Suppressor macrophage treated with lipopolysaccharide for 1 hour (primary cell): ENCODE measurements at places on chromosomes 4 and X.

- no peak for DNase-seq
Measured at GRCh38 chrX:103446665-103447302, 70.4 kb downstream of the BEX3 start.

DNA sequence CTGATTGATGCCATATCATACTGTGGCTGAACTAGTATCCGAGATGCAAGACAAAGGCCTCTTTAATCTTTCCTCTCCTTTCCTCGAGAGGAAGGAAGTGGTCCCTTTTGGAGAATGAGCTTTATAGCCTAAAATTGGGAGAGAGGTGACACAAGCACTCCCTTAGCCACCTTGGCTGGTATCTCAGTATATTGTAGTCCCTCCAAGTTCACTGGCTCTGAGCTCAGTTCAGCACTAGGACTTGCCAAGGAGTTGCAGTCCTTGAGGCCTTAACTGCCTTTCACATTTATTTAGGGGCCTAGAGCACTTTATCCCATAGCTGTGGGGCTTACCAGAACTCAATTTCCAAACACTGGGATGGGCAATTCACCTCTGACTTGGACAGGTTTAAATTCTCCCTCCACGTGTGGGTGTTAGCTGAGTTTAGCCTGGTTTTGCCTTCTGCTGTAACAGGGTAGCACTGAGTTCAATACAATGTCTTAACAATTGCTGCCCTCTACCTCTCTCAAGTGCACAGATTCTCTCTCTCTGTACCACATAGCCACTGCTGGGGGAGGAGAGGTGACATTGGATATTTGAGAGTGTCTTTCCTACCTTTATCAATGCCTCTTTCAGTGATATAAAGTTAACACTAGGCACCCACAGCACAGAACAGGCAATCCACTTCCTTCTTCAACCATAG is 216.4 kb downstream of the TECRL start:
- no peak for DNase-seq

DNA sequence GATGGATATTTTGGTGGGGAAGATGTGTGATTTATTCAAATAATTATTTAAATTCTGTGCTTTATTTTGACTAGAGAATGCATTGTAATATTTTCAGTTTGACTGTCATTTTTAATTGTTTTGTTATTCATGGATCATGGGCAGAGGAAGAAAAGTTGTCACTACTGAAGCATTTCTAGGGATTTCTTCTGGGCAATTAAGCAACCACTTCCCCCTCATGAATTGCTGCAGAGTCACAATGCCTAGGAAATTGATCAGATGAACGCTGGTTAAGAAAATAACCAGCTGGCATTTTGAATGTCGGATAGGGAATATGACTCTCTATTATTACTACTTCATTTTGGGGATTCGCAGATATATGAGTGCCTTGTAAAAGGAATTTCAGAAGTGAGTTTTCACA is 283.3 kb downstream of the IL15 start:
- DNase-seq, result no peak

GRCh38 chrX:85288992-85289723 is 45.4 kb downstream of the ZNF711 start:
- no peak for DNase-seq

- peak; percentile 38 for DNase-seq
Measured at GRCh38 chrX:150365990-150366911, 3.1 kb downstream of the MAMLD1 start.

- peak; percentile 25 for DNase-seq
Measured at GRCh38 chrX:30865015-30865414, 24.0 kb downstream of the TAB3 start.

GRCh38 chr4:101279377-101279871 is 67.9 kb downstream of the PPP3CA start:
- peak; percentile 85 for DNase-seq

DNA sequence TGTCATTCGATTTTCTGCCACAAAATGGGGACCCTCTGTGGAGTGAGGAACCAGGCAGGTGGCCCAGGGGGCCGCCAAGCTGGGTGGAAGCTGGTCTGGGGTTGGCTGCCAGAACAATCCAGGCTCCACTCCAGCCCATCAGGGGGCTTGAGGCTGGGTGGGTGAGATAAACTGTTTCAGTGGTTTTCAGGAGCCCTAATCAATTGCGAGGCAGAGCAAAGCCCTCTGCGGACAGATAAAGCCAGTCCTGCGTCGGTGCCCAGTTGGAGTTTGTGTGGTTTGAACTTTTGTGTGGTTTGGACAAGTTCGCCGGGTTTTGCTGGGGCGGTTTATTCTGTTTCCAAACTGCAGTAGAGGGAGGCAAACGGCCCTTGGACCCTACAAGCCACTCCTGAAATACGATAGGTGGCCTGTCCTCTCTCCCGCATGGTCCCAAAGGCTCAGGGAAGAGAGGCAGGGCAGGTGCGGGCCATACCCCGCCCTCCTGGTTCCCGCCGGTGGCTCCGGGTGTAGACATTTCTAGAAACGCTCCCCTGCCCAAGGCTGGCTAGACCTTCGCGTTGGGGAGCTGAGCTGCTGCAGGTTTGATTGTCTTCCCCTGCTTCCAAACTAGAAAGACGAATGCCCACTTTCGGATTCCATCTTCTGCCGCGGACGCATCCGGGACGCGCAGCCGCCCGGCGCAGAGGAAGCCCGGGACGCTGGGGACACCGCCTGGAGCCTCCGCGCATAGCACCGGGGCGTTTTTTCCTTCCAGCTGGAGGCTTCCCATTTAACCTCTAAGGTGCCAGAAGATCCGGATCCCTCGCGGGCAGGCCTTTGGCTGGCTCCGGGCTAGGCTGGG is 169.0 kb upstream of the BCOR start:
- DNase-seq, result peak; percentile 69

- no peak for DNase-seq
Measured at GRCh38 chr4:155722816-155723499, 35.9 kb upstream of the GUCY1B1 start.

DNA sequence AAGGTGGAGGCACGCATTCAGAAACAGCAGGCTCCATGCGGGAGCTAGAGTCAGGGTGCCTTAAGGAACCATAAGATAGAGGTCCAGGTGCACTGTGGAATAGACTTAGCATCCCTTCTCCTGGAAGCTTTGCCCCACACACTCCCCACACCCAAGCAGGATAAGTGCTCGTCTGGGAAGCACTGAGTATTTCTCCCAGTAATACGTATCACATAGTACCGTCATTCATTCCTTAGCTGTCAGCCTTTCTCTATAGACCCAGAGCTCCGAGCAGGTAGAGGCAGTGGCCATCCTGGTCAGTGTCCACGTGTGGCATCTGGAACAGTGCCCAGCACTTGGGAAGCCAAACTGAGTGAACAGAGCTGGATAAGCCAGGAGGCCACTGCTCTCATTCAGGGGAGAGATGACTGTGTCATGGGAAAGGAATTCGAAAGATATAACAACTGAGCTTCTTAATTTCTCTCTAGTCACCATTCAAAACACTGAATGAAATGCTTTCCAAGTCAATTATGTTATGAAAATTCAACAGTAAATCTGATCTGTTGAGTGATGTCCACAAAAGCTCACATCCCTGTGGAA is 9.9 kb downstream of the APBB2 start:
- no peak for DNase-seq

GRCh38 chrX:21948897-21949578 is 8.5 kb downstream of the SMS start:
- no peak for DNase-seq

GRCh38 chrX:87517571-87518141 is at the start of gene KLHL4:
Gene KLHL4, plus strand, starts transcription at chrX:87517802. Its CDS starts 92 bp downstream, at chrX:87517894.
- no peak for DNase-seq

GRCh38 chrX:15505101-15505500 is 4.5 kb downstream of the BMX start:
- no peak for DNase-seq

- no peak for DNase-seq
Measured at GRCh38 chrX:150449313-150449712, 86.2 kb downstream of the MAMLD1 start.

GRCh38 chr4:52076731-52077130 is 25.6 kb downstream of the SPATA18 start:
- DNase-seq, result no peak

GRCh38 chr4:41881981-41882624 is 53.1 kb upstream of the TMEM33 start:
- DNase-seq, result no peak

DNA sequence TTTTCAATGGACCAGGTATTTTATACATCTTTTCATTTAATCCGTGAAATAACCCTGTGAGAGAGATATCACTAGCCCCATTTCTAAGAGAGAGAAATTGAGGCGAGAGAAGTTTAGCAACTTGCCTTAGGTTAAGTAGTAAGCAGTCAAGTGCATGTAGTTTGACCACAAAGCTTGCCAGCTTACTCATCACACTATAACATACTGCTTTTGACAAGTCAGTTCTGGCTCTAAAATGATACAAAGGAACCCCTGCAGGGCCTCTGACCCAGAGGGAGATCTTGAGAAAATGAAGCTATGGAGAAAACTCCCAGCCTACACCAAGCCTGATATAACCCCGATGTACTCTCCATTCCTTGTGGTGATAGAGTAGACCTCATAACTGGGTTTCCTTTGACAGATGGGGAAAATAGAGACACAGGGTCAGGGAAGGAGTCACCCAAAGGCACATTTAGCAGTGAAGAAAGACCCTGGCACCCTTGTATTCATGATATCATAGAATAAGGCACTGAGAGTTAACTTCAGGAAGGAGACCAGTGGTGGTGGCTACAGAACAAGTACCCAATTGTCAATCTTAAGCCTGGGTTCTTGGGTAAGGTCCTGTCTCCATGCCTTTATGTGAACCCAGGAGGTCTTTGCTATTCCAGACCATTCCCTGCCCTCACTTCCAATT is 60.2 kb upstream of the MSN start:
- DNase-seq, result peak; percentile 31

- peak; percentile 13 for DNase-seq
Measured at GRCh38 chr4:170374770-170375169, 285.0 kb upstream of the AADAT start.

DNA sequence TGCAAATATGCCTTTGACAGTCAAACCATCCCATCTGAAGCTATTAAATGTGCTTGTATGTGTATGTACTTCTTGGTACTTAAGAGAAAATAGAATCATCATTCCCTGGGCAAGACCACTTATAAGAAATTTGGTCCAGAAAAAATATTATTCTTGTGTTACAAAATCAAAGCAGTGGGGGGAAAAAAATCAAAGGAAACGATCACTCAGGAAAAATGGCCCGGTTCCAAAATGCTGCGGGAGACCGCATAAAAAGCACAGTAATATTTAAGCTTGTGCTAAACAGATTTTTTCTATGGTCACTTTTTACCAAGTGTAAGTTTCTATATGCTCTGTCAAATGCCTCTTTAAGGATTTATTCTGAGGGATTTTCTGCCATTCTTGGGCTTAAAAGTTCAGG is 36.1 kb downstream of the RAI2 start:
- no peak for DNase-seq

- DNase-seq, result no peak
Measured at GRCh38 chr4:143085659-143086058, 99.1 kb upstream of the USP38 start.

DNA sequence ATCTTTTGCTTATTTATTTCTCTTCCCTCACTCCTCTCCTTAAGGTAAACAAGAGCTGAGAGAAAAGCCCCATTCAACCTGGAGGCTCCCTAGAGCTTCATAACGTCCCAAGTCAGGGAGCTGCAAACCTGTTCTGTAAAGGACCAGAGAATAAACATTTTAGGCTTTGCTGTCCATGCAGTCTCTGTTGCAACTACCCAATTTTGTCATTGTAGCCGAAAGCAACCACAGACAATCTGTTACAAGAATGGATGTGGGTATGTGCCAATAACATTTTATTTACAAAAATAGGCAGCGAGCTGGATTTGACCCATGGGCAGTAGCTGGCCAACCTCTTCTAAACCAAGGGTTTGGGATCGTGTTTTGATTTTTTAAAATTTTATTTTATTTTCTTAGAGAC is 71.3 kb upstream of the TBL1X start:
- no peak for DNase-seq

GRCh38 chrX:111339212-111339611 is 68.9 kb upstream of the CAPN6 start:
- DNase-seq, result no peak

DNA sequence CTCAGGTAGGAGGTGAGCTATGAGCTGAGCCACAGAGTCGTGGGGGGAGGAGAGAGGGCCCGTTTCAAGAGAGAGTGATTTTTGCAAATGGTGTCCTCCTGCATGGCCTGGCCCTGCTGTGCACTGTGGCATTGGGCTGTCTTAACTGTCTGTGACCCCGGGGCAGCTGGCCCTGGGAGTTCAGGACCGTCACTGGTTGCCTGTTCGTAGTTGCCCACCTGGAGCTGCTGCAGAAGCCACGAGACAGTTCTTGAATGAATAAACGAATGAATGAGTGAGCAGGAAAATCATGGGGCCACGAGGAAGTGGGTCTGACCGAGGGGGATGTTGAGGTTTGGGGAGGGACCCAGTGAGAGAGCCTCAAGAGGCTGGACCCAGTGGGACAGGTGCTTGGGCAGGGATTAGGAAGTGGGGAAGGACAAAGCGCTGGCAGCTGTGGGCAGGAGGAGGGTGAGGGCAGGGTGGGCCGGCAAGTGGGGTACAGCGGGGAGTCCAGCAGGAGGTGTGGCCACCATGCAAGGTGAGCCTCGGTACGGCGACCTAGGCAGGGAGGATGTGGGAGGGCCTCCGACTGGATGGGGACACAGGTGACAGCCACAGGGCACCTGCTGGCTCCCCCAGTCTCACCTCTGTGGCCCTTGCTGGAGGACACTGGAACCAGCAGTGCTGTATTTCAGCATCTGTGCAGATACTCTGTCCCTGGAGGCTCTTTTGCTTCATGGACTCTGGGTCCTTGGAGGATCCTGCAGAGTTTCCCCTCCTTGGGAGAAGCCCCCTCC is 10.2 kb downstream of the RGS12 start:
- no peak for DNase-seq

DNA sequence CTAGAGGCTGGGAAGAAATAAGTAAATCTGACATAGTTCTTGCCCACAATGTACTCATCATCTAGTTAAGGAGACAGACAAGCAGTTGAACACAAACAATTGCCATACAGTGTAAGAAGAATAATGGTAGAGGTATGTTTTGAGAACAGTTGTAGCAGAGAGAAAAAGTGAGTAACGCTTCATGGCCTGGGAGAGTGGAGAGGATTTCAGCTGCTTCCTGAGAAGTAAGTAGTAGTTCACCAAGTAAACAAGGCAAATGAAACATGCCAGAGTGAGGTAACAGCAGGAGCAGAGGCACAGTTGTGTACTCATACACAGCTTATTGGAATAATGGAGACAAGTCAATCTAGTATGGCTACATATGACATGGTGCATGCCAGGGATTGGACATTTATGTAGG is 53.6 kb upstream of the RAP2C start:
- DNase-seq, result no peak

GRCh38 chrX:15653961-15654360 is 10.6 kb downstream of the CLTRN start:
- DNase-seq, result no peak

GRCh38 chrX:152061557-152061956 is 76.8 kb downstream of the MAGEA10 start:
- DNase-seq, result no peak

- DNase-seq, result no peak
Measured at GRCh38 chr4:87734936-87735335, 64.4 kb upstream of the IBSP start.

DNA sequence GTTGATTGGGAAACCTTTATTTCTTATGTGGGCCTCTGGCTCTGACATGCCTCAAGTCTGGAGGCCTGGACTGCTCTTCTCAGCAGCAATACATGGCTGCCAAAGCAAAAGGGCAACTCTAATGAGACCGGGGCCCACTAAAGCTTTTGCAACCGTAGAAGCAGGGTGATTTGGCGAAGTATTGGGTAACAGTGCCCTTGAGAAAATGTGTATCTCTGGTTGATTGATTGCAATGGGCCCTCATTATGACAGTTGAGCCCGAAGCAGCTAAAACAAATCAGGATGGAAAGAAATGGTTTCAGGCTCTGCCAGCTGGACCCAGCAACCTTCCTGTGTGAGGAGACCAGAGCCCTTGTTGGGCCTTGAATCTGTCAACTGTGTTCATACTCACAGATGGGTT is 73.4 kb downstream of the CLCN4 start:
- DNase-seq, result no peak
